ENCODE measurements at places on chromosomes 6 and 20.
A peak's percentile ranks its signal among the peaks of the same experiment; 100 is the strongest.

DNA sequence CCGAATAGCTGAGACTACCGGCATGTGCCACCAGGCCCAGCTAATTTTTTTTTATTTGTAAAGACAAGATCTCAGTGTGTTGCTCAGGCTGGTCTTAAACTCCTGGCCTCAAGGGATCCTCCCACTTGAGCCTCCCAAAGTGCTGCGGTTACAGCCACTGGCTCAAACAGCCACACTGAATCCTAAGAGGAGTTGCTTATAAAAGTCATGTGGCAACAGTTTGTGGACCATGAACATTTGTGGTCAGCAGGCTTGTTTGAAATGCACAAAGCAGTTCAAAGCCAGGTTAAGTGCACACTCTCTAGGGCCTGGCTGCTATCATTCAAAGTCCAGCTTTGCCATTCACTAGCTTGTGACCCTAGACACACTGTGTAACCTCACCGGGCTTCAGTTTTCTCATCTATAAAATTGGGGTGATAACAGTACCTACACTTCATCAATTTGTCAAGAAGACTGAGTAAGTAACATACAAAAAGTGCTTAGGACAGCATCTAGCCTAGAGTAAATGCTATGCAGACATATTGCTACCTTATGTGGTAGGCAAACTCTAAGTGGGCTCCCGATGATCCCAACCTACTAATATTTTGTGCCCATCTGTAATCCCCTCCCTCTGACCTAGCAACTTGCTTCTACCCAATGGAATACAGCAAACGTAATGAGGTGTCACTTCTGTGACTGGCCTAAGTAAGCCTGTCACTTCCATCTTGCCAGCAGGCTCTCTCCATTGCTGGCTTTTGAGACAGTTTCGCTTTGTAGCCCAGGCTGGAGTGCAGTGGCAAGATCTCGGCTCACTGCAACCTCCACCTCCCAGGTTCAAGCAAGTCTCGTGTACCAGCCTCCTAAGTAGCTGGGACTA, 122.9 kb downstream of the ZMYND8 start:
- no peak for DNase-seq

DNA sequence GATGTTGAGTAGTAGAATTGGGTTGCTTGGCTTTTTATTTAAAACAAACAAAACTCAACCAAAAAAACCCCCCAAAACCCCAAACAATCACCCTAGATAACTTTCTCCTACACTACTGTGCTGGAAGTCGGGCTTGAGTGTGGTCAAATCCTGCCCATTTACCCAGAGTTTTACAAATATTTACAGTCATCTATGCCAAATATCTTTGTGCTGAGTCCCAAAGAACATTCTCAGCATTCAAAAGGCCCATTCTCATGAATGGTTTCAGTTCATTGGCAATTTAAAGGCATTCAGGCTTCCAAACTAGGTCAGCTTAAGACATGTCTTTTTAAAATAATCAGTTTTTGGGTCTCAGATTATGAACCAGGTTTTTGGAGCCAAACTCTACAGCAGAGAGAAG, 1.8 kb downstream of the RNF144B start:
- DNase-seq: no peak

DNA sequence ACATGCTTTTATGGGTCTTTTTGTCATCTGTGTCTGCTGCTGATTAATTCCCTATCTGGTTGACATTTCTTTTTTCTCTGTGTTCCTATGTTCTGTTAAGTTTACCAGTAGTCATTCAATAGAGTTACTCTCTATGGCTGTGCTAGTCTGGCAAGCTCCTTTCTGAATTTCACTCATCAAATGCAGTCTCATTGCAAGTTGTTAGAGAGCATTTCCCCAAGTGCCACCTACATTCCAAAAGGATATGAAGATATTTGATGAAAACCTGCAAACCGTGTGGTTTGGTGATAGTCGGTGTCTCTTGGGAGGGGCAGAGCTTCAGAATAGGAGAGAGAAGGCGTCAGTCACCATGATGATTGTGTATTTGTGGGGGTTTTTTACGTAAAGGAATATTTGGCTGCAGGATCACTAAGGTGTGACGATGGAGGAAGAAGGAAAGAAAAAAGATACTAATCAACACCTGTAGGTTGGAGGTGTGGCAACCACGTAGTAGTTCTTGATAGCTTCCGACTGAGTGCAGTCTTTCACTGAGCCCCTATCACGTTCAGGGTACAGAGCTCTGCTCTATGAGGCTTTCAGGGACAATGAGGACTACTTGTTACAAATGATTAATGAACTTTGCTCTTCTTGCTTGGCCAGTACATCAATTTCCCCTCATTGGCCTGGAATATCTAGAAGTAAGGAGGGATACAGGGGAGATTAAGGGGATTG, 73.1 kb upstream of the TNFAIP3 start:
- no peak for DNase-seq

DNA sequence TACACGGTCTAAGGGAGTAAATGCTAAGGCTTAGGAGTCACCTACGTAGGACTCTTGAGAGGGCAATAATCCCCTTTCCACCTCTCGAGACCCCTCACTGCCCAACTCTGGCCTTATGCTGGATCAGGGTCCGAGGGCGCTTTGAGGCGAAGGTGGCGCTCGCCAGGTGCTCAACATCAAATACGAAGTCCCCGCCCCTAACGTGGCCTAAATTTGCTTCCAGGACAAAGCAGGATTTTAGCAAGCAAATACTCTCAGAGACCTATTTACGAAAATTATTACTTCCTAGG, 406 bp upstream of the TRIM26 start:
- DNase-seq: no peak

GRCh38 chr20:19232997-19233794, 20.8 kb downstream of the SLC24A3 start:
- no peak for DNase-seq

- DNase-seq: peak; percentile 51
These were observed 5.2 kb downstream of the SLC35D3 start for GRCh38 chr6:136927292-136927691.

GRCh38 chr20:48057251-48057650, 272.0 kb upstream of the SULF2 start:
- DNase-seq: no peak

- DNase-seq: no peak
These were observed 72.1 kb downstream of the KHDC1L start for GRCh38 chr6:73152966-73153757.

- no peak for DNase-seq
These were observed 212.7 kb downstream of the BCKDHB start for GRCh38 chr6:80319196-80319595.

- DNase-seq: no peak
These were observed 77.4 kb upstream of the CD93 start for GRCh38 chr20:23163562-23163961.

DNA sequence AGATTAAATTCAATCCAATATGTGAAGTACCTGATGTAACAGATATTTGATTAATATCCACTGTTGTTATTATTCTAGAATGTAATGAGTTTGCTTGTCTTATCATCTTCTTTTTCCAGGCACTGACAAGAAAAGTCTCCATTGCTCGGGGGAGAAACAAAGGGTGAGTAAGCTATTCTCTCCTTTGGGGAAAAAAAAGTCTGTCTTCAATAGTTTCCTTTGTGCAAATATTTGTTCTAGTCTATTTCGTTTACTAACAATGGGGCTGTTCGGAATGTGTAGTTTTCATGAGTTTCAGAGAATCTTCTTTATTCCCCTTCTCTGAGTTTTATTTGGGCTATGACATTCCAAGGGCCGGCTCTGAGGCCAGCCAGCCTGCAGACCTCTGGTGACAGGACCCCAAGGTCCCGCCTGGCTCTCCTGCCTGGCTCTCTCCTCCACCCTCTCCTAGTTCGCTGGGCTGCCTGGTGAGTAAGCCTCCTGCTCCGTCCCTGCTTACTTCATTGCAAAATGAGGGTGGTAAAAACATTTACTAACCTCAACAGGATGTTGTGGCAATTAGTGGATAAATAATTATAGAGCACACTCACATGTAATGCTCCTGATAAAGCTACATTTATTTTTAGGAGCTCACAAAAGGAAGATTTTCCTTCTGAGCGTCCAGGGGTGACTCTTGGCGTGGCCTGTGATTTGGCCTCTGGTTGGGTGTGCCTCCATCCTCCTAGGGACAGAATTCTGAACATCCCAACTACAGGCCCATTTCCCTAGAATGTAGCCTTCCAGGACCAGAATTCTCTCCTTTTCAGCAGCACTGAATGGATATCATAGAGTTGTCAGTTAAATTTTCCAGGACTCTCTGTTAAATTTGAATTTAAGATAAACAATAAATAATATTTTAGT, 43.1 kb upstream of the SNX9 start:
- no peak for DNase-seq

GRCh38 chr6:146984251-146984924, 219.8 kb upstream of the STXBP5 start:
- no peak for DNase-seq

- DNase-seq: no peak
These were observed 112.5 kb downstream of the SNX5 start for GRCh38 chr20:17856024-17856564.

DNA sequence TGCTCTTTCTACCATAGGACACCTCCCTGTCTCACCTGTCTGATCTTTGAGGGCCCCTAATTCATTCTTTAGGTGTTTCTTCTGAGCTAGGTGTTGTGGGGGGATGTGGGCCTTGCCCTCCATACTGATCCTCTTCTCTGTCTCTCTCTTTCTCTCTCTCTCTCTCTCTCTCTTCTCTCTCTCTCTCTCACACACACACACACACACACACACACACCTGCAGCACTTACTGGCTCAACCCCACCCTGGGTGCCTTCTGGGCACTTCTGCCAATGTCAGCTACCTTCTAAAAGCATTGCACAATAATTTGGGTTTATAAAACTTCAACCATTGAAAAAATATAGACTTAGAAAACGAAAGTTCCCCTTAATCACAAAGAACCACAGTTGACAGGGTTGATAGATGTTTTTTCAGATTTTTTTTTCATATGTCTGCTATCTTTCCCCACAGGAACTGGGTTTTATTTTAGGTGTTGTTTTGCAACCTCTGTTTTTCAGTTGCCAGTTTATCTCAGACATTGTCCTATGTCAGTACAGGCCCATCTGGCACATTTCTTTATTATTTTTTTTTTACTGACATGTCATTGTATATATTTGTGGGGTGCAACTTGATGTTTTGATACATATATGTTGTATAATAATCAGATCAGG, 28.1 kb downstream of the PKIG start:
- no peak for DNase-seq

DNA sequence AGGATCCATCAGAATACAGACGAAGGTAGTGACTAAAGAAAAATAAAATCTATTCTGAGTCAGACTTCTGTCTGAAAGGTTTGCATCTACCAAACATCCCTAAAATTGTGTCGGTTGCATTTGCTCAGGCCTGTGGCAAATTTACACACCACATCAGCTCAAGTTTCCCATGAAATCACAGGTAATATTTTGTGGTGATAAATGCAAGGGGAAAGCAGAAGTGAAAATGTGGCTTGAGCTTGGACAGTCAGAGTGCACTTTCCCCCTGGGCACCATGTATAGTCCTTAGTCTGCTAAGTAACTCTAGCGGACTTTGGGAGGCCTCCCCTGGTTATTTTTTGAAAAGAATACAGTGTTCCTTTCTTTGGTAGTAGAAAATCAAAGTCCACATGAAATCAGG, 159.1 kb downstream of the PKHD1 start:
- DNase-seq: no peak

GRCh38 chr6:89269252-89269651, 45.8 kb downstream of the GABRR2 start:
- DNase-seq: no peak

GRCh38 chr6:37818536-37819176, 871 bp upstream of the ZFAND3 start:
- peak; percentile 95 for DNase-seq

GRCh38 chr20:47335251-47336128, 21.0 kb downstream of the ZMYND8 start:
- no peak for DNase-seq

GRCh38 chr6:72216222-72217068, 330.1 kb downstream of the RIMS1 start:
- DNase-seq: no peak

GRCh38 chr6:33289784-33290315, 449 bp downstream of the PFDN6 start:
- DNase-seq: no peak

DNA sequence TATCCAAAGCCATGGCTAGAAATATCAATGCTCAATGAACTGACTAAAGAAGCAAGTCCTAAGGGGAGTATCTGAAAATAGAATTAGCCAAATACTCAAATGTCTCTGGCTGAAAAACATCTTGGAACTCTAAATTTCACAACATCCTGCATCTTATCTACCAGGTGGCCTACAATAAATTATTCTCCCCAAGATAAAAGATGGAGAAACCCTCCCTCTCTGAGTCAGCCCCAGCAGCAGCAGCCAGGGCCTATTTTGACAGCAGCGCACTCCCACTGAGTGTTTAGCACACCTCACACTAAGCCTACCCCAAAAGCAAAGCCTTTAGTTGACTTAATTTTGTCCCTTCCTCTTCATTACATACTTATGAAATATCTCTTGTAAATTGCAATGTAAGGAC, 5.9 kb downstream of the CALHM6 start:
- DNase-seq: no peak

DNA sequence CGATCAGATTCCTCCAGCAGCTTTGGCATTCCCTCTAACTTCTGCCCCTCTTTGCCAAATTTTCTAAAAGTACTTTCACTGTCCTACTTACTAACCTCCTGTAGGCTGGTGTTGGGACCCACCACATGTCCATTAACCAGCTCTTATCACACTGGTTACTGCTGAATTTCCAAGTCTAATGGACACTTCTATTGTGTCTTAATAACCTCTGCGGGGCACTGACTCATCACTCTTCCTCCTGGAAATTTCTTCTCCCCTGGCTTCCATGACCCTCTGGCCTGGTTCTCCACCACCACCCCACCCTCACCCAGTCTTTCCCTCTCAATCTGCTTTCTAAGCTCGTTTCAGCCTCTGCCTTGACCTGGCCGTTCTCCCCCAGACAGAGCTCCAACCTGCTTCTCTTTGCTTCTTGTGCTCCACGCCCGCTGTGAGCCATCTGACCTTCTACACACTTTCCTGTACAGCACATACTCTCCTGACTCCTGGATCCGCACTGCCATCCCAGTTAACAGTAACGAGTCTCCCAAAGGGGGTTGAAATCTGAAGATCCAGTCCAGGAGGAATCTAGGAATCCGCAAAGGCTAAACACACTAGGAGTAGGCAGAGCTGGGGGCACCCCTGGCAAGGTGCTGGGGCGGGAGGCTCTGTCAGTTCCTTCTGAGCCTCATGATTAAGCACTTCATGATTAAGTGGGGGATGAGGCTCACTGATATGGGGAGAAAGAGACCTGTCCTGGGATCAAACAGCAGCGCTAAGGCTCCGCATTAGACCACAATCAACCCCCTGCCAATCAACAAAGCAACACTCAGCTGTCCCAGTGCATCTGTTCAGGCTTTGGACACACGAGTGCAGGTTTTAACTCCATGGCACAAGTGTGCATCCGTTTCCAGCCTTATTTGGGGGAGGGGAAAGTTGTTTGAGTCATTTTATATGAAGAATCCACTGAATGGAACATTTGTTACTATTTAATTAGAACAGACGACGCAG, 146.3 kb downstream of the LY86 start:
- no peak for DNase-seq
